Activated CD4-positive, alpha-beta T cell treated with anti-CD3 and anti-CD28 coated beads, Interleukin-2, amount 10 ng/mL, durations not matched to agents 7 days and 5 days (primary cell): ENCODE measurements at places on chromosomes 6 and 20.
A peak's percentile ranks its signal among the peaks of the same experiment; 100 is the strongest.

DNA sequence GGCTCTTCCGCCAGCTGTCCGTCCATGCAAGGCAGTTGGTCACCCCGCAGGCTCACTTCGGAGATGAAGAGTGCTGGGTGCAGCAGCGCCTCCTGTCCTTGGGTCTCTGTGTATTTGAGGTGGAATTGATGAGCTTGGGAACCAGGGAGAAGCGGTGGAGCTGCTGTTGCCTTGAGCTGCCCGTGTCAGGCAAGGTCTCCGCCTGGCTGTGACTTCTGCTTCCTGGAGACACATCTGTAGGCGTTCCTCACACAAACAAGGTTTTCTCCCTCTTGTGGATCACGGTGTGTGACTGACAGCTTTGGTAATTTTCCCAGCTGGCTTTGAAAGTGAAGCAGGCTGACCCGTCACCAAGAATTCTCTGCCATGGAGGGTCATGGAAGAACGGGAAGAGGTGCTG is 2.5 kb upstream of the SLC17A9 start:
- no peak for DNase-seq

GRCh38 chr6:169287675-169288074 is 34.0 kb upstream of the THBS2 start:
- no peak for DNase-seq

- no peak for DNase-seq
These were observed 138.9 kb upstream of the NUP153 start for GRCh38 chr6:17845598-17845997.

DNA sequence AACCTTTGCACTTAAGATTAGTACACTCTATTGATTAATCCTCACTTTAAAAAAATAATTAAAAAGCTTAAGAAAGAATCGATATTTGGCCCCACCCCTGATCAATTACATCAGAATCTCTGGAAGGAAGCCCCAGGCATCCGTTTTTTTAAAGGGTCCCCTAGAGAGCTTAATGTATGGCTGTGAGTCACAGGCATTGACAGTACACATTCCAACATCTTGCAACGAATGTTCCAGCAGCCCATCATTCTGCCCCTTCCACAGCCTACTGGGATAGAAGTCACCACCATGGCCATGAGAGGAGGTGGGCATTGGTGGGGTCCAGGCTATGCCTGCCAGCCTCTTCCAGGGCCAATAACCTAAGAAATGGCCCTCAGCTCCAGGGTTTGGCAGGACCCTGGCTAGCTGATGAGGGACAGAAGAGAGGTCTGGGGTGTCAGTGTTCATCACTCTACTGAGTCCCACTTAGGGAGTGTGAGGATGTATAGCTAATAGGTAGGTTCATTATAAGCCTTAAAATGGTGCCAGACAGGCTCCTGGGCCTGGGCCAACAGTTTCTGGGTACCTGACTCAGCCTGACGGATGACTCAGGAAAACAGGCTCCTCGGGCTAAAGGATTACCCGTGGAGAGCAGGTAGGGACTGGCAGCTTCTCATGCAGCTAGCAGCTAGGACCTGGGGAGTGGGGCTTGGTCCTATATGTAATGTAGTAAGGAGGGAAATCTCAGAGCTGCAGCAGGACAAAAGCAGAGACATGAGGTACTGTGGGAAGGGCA is 40.4 kb downstream of the MDGA1 start:
- DNase-seq = no peak

DNA sequence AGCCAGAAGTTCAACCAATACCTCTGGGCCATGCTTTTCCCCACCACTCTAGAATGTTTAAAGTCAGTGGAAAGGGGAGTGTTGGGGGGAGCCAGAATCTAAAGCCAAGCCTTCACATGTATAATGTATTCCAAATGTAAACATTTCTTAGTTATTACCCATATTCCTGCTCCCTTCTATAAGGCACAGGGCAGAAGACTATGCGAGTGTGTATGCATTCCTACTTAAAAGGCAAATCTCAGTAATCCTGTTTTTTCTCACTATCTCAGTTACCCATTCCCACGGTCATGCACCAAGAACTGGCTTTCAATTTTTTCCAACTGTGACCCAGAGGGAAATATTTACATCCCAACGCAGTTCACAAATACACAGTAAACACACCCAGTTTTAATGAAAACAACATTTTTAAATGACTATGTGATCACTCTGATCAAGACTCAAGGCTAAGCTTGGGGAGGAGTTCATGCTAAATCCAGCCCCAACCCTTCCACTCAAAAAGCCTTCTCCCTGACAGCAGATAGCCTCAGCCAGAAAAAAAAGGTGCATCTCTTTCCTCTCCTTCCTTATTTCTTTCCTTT is 57.5 kb downstream of the EPB41L2 start:
- DNase-seq = no peak

GRCh38 chr6:105509506-105510331 is 106.8 kb upstream of the PREP start:
- no peak for DNase-seq

- no peak for DNase-seq
These were observed 34.7 kb upstream of the SYNCRIP start for GRCh38 chr6:85677234-85677956.

- DNase-seq = no peak
These were observed 25.2 kb downstream of the TRAM2 start for GRCh38 chr6:52551483-52552277.

DNA sequence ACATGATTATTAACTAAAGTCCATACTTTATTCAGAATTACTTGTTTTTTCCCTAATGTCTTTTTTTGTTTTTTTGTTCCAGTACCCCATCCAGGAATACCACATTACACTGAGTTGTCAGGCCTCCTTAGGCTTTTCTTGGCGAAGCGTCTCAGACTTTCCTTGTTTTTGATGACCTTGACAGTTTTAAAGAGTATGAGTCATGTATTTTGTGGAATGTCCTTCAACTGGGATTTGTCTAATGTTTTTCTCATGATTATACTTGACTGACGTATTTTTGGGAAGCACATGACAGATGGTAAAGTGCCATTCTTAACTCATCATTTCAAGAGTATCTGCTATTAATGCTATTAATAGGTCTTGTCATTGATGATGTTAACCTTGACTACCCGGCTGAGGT is 23.6 kb downstream of the ENPP1 start:
- no peak for DNase-seq

DNA sequence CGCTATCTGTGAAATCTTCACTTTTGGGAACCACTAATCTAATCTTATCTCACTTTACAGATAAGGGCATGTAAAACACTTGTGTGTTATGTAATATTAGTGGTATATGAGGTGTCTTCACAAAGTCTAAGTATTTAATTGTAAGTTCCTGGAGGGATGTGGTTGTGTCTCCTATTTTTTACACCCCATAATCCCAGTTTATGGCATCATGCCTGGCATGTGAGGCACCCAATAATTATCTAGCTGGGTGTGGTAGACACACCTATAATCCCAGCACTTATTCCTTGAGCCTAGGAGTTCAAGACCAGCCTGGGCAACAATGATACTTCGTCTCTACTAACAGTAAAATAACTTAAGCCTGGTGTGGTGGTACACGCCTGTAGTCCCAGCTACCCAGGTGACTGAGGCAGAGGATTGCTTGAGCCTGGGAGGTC is 16.5 kb upstream of the TBCC start:
- no peak for DNase-seq

DNA sequence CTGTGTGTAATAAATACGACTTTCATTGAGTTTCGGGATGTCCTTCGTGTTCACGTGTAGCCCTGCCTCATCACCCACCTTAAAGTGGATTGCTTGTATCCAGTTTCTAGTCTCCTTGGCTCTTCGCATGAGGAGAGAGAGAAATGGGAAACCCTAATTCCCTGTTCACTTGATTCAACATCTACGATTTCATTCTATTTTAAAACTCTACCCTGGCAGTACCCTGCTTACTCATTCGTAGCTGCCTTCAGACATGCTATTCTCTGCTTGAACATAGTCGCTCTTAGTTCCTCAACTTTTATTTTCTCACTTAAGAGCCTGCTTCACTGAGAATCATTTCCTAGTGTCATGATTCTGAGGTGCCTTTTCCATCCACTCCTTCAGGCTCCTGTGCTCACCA is 163.6 kb downstream of the EYA4 start:
- DNase-seq = no peak

- DNase-seq = no peak
These were observed 4.3 kb downstream of the TGM6 start for GRCh38 chr20:2385026-2385425.

DNA sequence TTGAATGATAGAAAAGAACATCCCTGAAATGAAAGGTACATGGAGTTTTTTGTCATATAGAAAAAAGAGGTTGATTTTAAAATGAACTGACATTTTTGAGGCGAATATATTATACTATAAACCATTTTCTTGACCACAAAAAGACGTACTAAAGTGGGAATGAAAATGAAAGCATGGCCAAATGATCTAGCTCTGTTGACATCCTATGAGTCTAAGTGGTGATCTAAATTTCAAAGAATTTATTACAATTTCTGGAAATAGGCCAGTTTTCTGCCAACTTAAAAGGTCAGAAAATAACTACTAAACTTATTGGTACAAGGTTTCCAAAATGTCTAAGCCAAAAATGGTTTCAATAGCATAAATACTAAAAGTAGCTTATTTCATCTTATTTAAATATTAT is 536.8 kb downstream of the EYS start:
- no peak for DNase-seq

DNA sequence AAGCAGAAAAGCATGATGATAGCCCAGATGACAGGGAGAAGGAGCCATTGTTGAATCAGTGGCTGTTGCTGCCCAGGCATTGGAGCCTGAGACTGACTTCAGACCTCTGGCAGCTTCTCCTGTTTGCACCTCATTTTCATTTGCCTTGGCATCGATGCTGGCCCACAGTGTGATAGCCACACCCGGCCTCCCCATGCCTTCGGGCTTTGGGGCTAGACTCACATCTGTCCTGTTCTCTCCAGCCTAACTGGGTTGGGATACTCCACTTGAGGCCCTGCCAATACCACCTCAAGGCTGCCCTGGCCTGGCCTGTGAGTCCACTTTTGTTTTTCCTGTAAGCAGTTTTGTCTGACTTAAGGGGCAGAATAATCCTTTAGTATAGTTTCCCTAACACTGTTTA is 140.4 kb downstream of the UST start:
- DNase-seq = no peak

GRCh38 chr6:33416386-33417127 is 1.4 kb downstream of the CUTA start:
- DNase-seq = no peak

DNA sequence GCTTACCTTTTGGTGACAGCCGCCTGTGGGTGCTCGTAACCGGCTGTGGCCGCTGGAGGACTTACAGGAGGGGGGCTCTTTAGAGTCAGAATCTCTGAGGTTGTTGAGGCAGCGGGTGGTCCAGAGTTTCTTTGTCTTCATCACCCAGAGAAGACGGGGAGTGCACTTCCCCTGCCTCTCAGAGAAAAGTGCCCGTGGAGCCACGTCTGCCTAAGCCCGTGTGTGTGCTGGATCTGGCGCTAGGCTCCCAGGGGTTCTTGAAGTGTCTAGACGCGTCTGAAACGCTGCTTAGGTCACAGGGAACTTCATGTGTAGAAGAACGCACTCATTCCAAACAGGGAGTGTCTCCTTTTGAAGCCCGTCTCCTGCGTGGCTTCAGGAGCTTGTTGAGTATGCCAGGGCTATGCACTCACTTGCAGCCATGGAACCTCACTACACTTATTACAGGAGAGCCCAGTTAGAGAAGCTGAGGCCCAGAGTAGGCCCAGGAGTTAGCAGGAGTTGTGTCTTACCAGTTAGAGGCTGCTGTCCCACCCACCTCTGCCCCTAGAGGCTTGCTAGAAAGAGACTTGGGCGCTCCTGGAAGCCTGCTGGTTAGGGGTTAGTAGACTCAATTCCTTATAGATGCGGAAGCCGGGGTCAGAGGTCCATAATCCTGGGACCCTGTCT is 1.3 kb downstream of the LSM14B start:
- DNase-seq = no peak

DNA sequence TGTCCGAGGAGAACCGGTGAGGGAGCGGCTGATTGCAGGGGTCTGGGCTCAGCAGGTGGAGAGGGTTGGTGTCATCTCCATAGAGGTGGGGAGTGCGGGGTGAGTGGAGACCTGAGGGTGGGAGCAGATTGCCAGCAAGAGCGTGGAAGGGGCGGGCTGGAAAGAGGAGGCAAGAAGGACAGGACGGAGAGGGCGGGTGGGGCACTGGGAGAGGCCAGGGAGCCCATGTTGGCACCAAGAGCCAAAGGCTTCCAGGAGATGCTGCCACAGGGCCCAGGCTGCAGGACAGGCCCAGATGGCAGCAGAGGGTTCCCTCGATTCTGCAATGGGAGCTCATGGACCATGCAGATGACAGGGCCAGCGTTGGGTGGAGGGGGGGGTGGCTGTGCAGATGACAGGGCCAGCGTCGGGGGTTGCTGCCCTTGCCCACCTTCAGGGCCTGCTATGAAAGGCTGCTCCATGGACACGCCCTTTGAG is 105.4 kb downstream of the TMEM242 start:
- DNase-seq = no peak

- peak; percentile 83 for DNase-seq
These were observed 13.0 kb downstream of the PIM1 start for GRCh38 chr6:37182736-37183590.

DNA sequence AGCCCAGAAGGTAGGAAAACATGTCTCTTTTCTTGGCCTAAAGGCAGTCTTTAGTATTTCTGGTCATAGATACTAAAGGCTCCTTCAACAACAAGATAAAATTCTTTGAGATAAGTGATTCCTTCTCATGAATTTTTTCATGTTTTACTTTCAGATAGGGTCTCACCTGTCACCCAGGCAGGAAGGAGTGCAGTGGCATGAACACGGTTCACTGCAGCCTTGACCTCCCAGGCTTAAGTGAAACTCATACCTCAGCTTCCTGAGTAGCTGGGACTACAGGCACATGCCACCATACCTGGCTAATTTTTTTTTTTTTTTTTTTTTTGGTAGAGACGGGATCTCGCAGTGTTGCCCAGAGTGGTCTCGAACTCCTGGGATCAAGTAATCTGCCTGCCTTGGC is 9.1 kb downstream of the PNLDC1 start:
- no peak for DNase-seq

DNA sequence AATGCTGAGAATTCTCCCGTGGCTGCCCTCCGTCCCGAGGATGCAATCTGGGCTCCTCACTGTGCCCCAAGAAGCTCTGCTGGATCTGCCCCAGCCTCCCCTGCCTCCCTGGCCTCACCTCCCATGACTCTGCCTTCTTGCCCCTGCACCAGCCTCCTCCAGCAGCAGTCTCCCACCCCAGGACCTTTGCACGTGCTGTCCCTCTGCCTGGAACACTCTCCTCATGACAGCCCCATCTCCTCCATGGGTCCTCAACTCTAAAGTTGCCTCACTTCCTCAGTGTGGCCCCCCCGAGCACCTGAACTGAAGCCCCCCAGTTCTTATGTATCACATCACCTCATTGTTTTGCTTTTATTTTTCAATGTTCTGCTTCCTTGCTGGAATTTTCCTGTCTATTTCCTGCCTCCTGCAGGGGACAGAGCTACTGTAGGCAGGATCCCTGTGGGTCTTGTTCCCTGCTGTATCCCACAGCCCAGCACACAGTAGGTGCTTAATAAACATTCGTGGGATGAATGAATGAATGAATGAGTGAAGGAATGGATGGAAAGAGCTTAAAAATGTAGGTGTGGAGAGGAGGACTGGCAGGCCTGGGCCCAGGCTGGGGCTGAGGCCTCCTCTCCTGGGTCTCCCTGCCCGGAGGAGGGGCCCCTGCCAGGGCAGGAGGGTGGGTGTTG is 42.2 kb downstream of the CEBPB start:
- no peak for DNase-seq

GRCh38 chr6:163764565-163764964 is 350.0 kb downstream of the QKI start:
- DNase-seq = no peak

GRCh38 chr20:51792960-51793359 is 9.4 kb downstream of the SALL4 start:
- DNase-seq = no peak

- DNase-seq = no peak
These were observed 20.8 kb upstream of the ZNF451 start for GRCh38 chr6:57069228-57069627.

- no peak for DNase-seq
These were observed 29.2 kb downstream of the BPIFB4 start for GRCh38 chr20:33108661-33109060.
